ENCODE measurements at places on chromosomes 7 and 10.
A peak's percentile ranks its signal among the peaks of the same experiment; 100 is the strongest.

DNA sequence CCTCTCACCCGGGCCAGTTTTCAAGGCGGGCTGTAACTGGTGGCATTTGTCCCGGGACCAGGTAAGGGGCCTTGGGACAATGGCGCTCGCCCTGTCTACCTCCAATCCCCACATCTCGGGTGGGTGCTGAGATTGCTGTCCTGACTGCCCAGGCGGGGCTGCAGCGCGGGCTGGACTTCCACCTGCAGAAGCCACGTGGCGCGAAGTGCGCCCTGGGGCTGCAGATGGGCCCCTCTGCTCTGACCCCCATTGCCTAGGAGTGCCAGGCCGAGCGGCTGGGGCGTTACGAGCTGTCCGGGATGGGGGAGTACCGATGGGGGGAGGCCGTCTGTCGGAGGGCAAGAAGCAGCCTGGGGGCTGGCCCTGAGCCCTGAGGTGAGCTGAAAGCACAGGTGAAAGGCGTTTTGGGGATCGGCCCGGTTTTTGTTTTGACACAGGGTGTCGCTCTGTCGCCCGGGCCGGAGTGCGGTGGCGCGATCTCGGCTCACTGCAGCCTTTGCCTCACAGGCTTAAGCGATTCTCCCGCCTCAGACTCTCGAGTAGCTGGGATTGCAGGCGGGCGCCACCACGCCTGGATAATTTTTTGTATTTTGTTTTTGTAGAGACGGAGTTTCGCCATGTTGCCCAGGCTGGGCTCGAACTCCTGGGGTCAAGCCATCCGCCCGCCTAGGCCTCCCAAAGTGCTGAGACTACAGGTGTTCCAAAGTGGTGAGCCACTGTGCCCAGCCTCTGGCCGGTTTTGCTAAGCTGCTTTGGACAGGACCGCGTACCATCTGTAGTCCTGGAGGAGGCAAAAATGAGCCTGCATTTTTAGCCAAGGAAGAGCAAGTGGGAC lies at the start of gene SFXN2:
SFXN2 (plus strand) TSS at position 16 of the 835 bp plus-strand sequence. CDS start 12,001 bp downstream, outside the sequence.
- no peak for DNase-seq

DNA sequence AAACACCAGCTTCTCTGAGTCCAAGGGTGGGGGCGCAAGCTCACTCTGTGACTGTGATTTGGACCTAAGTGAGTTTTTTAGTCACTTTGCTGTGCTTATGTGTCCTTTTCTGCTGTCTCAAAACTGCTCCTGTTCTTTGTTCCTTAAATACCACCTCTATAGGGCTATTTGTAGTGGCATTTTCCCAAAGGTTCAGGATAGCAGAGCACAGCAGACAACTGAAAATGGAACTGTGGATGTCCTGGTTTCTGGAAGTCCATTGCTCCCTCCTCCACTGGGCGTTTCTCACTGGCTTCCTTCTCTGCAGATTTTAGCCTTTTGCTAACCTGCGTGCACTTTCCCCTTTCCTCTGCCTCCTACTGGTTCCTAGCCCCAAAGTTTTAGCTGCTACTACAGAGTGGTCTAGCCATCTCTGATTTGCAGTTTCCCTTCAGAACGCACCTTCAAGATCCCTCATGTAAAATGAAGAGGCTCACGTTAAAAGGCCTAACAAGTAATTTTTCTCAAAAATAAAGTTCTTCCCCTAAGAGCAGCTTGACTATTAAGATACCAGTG lies 25.6 kb downstream of the BLVRA start:
- DNase-seq: no peak

DNA sequence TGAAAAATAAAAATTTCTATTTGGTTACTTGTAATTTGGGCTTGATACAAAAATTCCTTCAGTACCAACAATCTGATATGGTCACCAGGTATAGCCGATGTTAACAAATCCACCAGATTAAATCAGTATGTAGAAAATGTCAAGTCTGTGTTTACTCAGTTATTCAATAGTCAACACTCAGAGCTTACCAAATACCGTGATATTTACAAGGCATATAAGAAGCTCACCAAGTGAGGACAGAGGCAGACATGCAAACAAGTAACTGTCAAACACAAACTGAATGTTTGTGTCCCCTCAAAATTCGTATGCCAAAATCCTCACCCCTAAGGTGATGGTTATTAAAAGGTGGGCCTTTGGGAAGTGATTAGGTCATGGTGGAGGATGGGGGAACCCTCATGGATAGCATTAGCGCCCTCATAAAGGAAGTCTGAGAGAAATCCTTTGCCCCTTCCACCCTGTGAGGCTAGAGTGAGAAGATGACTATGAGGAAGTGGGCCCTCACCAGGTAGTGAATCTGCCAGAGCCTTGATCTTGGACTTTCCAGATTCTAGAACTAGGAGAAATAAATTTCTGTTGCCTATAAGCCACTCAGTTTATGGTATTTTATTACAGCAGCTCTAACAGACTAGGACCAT lies 63.1 kb downstream of the TES start:
- no peak for DNase-seq

DNA sequence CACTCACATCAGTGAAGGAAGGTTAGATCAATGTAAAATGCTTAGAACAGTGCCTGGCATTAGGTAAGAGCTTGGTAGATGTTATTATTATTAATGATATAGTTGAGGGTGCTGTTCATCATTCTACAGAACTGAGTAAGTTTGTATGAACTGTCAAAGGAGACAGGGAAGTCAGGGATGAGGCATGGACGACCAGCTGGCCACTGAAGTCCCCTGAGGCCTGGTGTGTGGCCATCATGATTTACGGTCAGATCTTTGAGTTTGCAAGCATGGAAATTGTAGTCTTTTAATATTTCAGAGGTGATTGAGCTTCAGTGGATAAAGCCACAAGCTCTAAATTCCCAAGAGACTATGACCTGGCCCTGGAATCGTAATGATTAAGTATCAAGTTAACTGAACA lies 6.9 kb downstream of the ARMC3 start:
- no peak for DNase-seq

DNA sequence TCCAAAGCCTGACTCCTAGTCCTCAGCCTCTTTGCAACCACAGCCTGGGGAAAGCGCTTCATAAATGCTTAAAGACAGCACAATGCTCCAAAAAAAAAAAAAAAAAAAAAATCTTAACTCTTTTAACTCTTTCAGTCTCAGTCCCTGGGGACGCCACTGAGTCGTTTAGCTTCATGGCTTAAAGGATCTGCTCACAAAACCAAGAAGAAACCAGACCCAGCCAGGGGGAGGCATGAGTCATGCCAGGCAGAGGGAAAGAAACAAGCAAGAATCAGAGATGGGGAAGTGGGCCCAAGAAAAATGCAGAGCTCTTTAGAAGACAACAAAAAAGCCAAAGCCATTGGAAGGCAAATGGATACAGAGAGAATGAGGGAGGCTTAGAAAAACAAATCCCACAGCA lies 32.5 kb upstream of the DOCK1 start:
- no peak for DNase-seq

GRCh38 chr10:28559618-28560017 lies 26.7 kb downstream of the WAC start:
- DNase-seq: no peak

GRCh38 chr7:2242541-2243429 lies 759 bp downstream of the NUDT1 start:
- DNase-seq: no peak

- no peak for DNase-seq
These were observed 132.6 kb downstream of the USP6NL start for GRCh38 chr10:11478807-11479206.

DNA sequence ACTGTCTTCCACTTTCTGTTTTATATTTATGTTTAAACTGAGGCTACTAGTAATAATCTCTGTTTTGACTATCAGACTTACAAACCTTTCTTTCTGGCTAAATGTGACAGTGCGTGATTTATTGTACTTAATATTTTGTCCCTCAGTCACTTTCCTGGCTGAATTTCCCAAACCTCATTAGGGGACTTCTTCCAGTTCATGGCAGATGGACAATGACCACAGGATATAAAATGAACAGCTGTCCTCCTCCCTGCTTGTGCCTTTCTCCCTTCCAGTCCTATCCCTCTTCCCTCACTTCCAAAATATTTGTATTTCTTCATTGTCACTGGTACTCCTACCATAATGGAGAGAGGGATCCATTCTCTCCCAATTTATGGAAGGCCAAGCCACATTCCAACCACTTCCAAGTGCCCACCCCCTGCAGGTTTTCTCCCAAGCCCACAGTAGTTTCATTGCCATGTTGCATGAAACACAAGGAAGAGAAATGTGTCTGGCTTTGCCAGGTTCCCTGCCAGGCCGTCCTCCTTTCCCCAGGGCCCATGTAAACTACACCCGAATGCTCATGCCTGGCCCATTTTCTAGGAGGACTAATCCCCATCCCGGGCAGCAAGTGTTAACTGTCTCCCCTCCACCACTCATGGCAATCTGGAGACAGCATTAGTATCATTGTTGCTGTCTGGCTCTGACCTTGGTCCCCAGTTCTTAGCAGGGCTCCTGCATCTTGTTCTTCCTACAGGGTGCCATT lies 269.5 kb upstream of the SLC26A5 start:
- DNase-seq: no peak

DNA sequence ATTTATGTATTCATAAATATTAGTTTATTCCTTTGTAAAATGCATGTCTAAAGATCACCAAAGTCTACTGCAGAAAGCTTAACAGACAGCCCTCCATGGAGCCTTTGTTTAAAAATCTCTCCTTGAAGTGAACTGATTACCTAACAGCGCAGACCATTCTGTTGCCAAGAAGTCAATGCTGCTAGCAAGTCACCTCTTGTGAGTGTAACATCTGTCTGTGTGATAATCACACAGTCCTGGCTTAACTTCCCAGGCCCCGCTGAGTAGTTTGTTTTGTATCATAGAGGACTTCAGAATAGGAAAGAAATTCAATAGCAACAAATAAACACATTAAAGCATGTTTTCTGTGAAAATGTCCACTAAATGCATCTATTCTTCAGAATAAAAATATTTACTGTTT lies 435.3 kb upstream of the IGFBP3 start:
- no peak for DNase-seq

- no peak for DNase-seq
These were observed 11.5 kb upstream of the KLRG2 start for GRCh38 chr7:139494835-139495579.

- DNase-seq: no peak
These were observed 95.4 kb downstream of the ELMO1 start for GRCh38 chr7:37352974-37353948.

- no peak for DNase-seq
These were observed 55.7 kb downstream of the KLRG2 start for GRCh38 chr7:139427788-139428187.

DNA sequence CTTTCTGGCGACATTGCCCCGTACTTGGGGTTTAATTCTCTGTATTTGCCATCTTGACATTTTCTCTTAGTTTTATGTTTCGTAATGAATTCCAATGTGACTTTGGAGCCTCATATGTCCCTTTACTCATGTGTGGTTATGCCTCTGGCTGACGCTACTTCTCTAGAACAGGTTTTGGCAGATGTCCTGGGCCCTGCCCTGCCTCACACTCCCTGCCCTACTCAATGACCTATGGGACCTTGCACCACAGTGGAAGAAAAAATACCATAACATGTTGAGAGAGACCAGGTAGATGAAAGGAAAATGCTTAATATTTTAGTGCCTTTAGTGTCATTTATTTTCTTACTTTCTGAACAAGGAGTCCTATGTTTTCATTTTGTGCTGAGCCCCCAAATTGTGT lies 400.5 kb downstream of the TFEC start:
- DNase-seq: no peak

GRCh38 chr10:89347701-89348457 lies 20.1 kb downstream of the IFIT3 start:
- DNase-seq: no peak

DNA sequence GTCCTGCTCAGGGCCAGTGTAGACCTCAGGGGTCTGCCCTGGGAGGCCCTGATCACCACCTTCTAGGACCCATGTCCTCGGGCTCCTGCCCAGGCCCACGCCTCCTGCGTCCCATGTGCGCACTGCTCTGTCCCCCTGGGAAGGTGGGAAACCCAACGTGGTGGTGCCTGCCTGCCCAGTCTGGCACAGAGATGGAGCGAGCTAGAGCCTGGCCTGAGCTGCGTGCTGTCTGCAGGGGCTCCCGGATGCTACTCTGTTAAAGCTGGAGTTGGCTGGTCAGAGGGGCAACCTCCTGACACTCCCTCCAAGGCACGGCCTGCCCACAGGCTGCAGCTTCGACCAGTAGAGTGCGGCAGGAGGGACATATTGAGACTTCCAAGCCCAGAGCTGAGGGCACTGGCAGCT lies 171.7 kb downstream of the DNAJB6 start:
- no peak for DNase-seq

- peak; percentile 49 for DNase-seq
These were observed 47.7 kb upstream of the TRIM8 start for GRCh38 chr10:102596506-102596971.

DNA sequence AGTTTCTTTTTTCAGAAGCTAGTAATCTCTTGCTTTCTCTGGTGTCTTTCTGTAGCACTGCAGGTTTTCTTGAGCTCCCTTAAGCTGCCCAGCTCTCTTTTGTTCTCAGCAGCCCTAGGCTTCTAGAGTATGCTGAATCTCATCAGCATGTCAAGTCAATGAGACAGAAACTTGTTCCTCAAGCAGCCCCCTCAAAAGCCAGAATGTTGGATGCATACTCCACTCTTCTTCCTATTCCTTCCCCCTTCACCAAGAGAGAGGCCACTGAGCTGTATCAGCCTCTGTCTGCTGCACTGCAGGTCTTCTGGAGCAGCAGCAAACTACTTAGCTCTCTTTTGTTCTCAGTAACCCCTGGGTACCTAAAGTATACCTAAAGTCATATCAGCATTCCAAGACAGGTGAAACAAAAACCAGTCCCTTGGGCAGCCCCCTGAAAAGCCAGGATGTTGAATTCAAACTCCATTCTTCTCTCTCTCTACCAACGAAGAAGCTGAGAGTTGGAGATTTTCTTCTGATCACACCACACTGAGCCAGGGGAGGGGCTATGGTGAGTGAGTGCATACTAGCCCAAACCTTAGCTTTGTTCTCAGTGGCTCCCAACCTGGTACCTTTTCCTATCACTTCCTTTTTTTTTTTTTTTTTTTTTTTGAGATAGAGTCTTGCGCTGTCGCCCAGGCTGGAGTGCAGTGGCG lies 73.3 kb upstream of the WAC start:
- DNase-seq: no peak

DNA sequence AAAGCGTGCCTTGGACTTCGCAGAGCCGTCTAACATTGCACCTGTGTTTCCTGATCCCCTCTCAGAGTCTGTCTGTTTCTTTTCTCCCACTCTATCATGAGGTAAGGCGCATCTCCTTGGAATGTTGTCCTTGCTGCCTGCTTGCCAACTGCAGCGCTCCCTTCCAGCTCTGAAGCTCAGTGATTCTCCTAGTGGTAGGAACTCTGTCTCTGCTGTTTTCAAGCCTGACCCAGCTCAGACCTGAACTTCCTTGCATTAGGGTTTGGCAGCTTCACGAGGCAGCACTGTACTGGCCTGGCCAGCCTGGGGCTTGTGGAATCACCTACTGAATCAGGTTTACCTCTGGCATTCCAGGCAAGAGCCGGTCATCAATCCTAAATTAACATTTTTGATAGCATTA lies 123.9 kb downstream of the CREB5 start:
- DNase-seq: peak; percentile 26

GRCh38 chr10:102791754-102792395 lies 45.3 kb downstream of the CYP17A1 start:
- DNase-seq: no peak

DNA sequence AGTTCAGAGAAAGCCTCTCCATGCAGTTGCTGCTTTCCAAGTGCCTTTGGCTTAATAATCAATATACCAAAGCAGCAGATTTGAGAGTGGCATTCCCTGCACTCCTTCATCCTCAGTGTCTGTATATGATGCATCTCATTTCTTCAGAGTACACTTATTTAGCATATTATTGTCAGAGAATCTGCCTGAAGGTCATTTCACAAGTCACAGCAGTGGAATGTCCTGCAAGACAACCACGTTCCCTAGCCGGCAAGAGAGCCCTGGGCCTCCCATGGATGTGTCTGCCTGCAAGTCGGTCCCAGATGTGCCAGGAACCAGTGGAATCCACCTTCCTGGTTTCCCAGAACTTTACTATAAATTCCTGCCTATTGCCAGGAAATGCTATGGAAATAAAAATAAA lies 289.4 kb upstream of the IGFBP3 start:
- no peak for DNase-seq
